NCI-H2081 treated with DMSO at 0.1 percent for 48 hours (cell line): ENCODE measurements at places on chromosomes 6 and 20.

GRCh38 chr20:2742934-2743559 is 50.5 kb downstream of the EBF4 start:
- no peak for DNase-seq

GRCh38 chr6:157063176-157063905 is 260.0 kb downstream of the TMEM242 start:
- no peak for DNase-seq

- no peak for DNase-seq
These were observed 366.1 kb downstream of the NRN1 start for GRCh38 chr6:5640614-5641013.

- DNase-seq, result no peak
These were observed 48.6 kb downstream of the TOMM6 start for GRCh38 chr6:41836022-41836659.

DNA sequence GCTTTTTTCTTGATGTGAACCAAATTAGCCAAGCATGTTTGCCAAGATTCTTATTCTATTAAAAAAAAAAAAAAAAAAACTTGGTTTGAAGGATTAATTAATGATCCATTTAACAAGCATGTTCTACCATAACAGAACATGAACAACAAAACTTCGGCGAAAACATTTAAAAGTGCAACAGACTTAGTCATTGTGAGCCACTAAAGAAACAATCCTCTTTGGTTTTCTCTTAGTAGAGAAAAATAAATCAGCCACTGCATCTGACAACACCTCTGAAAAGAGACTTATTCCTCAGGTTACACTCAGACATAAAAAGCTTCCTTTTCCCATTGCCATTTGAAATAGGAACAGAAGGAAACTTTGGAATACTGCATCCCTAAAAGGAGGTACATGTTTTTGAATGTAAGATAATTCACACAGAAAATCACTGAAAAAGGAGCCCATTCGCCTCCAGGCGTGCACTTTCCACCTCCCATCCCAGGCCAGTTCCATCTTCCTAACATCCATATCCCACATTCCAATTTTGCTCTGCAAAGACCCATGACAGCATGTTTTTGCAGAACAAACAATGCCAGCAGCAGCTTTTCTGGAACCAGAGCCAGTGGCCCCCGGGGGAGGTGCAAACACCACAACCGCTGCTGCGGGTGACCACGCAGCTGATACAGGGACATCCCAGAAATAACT is 79.5 kb downstream of the ZMYND8 start:
- no peak for DNase-seq

GRCh38 chr6:100446115-100447080 is 18.3 kb downstream of the SIM1 start:
- DNase-seq, result no peak

- no peak for DNase-seq
These were observed 17.4 kb downstream of the PMEPA1 start for GRCh38 chr20:57692393-57692792.

DNA sequence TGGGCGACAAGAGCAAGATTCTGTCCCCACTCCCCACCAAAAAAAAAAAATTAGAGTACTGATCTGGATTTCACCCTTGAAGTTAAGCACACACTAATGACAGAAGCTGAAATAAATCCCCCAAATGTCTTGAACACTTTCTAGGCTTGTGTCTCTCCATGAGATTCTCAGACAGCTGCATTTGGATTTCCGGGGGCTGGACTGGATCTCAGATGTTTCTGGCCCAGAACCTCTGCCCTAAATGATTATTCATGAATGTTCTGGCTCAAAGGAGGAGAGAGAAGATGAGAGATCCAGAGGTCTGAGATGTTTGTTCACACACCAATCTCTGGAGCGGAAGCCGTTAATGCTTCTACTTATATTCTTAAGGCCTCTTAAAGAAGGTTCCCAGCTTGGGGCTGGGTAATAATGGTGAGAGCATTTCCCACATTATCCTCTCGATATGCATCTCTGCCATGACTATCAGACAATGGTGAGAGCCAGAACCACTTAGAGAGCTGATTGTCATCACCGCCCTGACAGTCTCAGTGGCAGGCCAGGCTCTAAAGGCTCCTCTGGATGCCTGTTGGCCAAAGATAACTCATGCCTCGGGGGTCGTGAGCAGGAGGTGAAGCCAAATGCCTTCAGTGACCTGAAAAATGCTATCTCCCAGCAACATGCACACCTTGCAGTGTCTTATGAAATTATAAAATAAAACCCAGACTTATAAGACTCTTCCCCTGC is 127.9 kb upstream of the AGPAT4 start:
- no peak for DNase-seq

GRCh38 chr20:6231556-6231955 is 108.7 kb upstream of the FERMT1 start:
- DNase-seq, result no peak

DNA sequence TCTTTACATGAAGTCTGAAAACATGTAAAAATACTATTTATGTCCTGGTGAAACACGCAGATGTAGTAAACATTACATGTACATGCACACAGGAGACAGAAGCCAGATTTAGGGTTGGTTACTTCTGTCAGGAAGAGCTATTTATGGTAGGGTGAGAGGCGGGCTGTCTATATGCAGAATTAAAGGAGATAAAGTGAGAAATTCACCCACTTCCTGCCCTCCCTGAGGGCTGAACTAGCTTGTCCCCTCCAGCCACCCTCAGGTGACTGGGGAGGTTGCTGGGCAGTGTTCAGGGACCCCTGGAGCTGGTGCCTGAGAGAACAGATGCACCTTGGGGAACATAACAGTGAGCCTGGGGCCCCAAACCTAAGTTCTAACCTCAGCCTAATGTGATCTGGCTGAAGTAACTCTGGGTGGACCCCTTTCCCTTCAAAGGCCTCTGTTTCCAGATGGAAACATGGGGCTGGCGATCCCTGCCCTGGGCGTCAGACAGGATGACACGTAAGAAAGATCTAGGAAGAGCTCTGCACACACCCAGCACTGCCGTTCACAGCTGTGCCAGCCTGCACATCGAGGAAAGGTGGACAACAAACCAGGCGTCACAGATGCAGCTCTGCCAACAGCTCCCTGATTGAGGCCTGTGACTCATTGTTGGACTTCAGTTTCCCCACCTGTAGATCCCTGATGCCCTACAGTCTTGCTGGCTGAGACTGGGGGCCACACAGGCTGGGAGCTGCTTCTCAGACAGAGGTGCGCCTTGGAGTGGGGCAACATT is 1.3 kb downstream of the PI16 start:
- DNase-seq, result no peak

GRCh38 chr20:19426356-19426755 is 213.9 kb downstream of the SLC24A3 start:
- DNase-seq, result no peak

DNA sequence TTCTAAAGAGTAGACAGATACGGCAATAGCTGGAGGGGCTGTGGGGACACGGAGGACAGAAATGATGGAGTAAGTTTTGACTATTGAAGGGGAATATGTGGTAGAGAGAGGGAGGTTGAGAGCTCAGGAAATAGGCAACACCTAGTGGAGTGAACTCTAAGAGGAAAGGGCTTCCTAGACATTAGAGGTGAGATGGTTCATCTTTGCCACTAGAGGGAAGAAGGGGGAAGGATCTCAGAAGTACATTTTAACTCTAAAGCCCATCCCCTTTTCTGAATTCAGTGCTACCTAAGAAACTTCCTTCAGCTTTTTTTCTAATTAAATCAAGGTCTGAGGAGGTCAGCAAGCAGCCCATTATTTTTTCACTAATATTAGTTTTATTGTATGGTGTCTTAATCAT is 689.4 kb upstream of the MAP3K7 start:
- DNase-seq, result no peak

DNA sequence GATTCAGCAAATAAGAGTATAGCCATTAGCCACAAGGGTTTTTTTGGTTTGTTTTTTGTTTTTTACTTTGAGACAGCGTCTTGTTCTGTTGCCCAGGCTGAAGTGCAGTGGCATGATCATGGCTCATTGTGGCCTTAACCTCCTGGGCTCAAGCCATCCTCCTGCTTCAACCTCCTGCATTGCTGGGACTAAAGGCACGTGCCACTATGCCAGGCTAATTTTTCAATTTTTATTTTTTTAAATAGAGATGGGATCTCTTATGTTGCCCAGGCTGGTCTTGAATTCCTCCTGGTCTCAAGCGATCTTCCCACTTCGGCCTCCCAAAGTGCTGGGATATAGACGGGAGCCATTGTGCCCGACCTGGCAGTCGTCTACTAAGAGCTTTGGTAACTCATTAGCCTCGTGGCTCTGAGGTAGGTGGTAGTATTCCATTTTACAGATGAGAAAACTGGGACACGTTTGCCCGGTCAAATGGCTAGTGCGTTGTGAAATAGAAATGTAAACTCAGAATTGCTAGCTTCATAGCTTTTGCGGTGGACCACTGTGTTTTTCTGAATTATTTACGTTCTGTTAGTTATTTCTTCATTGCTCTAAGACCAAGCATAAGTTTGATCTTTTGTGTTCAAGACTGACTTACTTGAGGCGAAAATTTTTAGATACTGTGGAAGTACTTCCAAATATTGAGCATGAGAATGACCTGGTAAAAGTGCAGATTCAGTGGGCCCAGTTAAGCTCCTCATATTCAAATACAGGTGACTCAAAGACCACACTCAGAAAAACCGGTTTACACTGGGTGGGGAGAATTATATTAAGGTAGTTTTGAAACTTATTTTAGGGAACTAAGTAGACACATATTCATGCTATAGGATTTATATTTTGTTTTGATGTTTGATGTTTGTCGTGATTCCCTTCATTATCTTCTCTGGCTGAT is 2.1 kb downstream of the PANK2 start:
- no peak for DNase-seq

GRCh38 chr6:154509421-154510143 is 903 bp downstream of the CNKSR3 start:
- no peak for DNase-seq

DNA sequence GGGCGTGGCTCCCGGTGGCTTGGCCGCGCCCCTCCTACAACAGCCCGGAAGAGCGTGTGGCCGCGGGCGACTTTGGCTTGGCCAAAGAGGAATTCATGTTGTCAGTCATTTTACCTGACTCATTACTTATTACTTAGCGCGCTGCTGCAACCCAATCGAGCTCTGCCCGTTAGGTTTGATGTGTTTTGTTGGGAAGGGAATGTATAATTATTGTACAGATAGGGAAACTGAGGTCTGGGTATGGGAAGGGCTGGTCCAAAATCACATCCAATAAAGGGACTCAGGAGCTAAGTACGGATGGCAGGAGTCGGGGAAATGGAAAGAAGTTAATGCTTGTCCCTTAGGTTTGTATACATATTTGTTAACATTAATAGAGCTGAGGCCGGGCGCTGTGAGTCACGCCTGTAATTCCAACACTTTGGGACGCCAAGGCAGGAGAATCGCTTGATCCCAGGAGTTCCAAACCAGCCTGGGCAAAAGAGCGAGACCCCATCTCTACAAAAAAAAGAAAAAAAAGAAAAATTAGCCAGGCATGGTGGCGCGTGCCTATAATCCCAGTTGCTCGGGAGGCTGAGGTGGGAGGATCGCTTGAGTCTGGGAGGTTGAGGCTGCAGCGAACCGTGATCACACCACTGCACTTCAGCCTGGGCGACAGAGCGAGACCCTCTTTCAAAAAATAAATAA is 639 bp upstream of the ZNF335 start:
- DNase-seq, result peak; percentile 62

DNA sequence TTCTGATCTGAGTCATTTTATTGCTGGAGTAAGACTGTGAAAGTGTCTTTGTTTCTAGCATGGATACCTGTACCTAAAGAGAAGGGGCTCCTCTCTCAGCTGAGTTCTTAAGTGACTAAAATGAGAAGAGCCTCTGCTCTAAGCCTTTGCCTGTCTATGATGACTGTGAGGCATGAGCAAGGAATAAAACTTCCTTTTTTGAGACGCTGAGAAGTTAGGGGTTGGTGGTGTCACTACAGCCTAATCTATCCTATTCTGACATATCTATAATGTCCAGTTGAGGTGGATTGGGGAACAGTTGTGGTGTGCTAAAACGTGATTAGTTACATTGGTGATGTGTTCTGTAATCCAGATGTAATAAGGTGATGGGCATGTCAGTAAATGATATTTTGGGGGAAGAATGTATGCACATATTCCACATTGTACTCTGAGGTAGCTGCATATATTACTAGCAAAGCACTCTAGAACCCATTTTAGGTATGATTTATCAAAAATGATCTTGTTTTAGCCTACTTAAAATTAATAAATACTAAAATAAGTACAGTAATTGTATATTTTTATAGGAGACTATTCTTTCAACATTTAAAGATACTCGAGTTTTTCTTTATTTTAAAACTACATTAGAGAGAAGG is 18.1 kb downstream of the ADGRB3 start:
- DNase-seq, result no peak

GRCh38 chr20:51491393-51491792 is 51.1 kb downstream of the NFATC2 start:
- no peak for DNase-seq

DNA sequence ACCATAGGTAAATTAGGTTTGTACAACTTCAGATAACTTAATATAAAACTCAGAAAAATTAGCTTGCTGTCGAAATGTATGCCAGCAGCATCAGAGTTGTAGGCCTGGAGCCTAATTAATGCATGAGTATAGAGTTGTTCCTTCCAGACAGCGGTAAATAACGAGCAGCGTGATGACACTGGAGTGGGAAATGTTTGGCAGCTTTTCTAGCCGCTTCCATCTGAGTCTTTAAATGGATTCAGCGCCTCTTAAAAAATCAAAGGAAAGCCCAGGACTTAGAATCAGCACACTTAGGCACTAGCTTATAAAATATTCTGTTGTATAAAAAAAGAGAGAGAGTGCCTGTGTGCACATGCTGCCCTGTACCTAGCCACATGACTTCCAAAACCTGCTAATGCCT is 43.7 kb upstream of the SYNJ2 start:
- DNase-seq, result no peak

- DNase-seq, result no peak
These were observed 2.7 kb downstream of the DEFB112 start for GRCh38 chr6:50047026-50047425.

GRCh38 chr6:30670760-30671527 is 1.9 kb downstream of the DHX16 start:
- no peak for DNase-seq

DNA sequence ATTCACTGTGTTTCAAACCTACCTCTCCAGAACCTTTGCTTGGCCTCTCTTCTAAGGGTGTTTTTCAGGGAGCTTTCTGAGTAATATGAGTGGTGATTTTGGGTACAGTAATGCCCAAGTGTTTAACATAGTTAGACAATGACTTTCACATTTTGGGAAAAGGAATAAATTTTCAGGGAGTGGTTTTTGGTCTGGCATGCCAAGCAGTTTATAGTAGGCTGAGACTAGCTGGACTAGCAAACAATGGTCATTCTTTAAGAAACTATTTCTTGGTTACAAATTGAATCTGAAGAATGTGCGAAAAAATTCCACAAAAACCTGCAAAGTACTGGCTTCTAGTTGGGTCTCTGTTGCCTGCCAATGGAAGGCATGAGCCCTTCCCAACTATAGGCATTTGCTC is 15.4 kb downstream of the FNDC1 start:
- DNase-seq, result no peak
